ENCODE measurements at places on chromosomes 13 and 19.

- DNase-seq = no peak
These were observed 3.0 kb downstream of the CBY2 start for GRCh38 chr13:45704854-45705695.

- peak; percentile 33 for DNase-seq
These were observed 652 bp downstream of the CHERP start for GRCh38 chr19:16541526-16542044.

DNA sequence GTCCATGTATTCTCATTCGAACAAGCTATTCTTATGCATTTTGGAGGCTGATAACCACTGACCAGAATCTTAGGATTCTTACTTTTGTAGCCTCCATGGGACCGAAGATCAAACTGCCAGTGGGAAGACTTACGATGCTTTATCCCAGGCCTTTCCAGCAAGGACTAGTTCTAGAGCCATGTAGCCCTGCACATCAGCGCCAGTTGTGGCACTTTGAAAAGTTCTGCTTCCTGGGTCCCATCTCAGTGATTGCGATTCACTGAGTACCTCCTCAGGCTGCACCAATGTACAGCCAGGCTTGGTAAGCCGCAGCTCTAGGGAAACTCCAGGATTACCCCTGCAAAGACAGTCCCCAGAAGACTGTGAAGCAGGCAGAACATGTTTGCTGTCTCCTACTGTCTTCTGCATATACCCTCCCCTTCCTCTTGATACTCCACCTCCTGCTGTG, 18.9 kb upstream of the ENOX1 start:
- DNase-seq = no peak

- DNase-seq = no peak
These were observed 33.9 kb upstream of the SEMA6B start for GRCh38 chr19:4593409-4593851.

GRCh38 chr19:15015946-15016542, 33.2 kb upstream of the CASP14 start:
- no peak for DNase-seq

- peak; percentile 58 for DNase-seq
These were observed 156.6 kb downstream of the TM9SF2 start for GRCh38 chr13:99657848-99658260.

- DNase-seq = no peak
These were observed 183.0 kb downstream of the DCT start for GRCh38 chr13:94296471-94296870.

GRCh38 chr13:43838909-43839308, 40.6 kb downstream of the CCDC122 start:
- DNase-seq = peak; percentile 77

- no peak for DNase-seq
These were observed 371.7 kb downstream of the RBM26 start for GRCh38 chr13:79034341-79034740.

- no peak for DNase-seq
These were observed 139.4 kb downstream of the FREM2 start for GRCh38 chr13:38826182-38826813.

- DNase-seq = peak; percentile 90
These were observed 54.7 kb downstream of the ZNF787 start for GRCh38 chr19:56066152-56067023.

GRCh38 chr19:44202470-44202869, 9.9 kb upstream of the ZNF227 start:
- DNase-seq = no peak

GRCh38 chr19:50636317-50637085, 3.2 kb downstream of the SYT3 start:
- DNase-seq = no peak

DNA sequence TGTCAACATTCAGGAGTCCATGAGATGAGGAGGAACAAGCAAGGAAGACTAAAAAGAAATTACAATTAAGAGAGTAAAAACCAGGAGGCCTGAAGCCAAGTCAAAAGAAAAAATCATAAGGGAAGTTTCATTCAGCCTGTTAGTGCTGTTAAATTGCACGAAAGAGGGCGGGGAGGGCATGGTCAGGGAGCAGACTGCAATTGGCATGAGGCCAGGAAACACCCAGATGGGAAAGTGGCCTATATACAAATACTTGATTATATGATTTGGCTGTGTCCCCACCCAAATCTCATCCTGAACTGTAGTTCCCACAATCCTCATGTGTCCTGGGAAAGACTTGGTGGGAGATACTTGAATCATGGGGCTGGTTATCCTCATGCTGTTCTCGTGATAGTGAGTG, 43.9 kb downstream of the TNFSF13B start:
- DNase-seq = no peak

- no peak for DNase-seq
These were observed 107.6 kb downstream of the ZIC5 start for GRCh38 chr13:99863789-99864626.

DNA sequence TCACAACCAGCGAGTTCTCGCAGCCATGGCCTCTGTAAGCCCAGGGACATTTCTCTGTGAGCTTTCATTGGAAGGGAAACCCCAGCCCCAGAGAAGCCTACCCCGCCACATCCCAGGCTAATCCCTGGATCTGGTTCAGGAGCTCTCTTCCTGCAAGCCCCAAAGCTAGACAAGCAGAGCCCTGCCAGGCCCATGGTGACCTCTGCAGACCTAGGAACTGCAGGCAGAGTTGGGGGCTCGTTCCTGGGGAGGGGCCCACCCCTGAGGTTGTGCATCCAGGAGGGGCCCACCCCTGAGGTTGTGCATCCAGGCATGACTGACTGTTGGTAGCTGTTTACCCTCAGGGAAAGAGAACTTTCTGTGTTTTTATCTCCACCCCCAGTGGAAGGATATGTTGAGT, 21.7 kb downstream of the KCTD15 start:
- DNase-seq = no peak

DNA sequence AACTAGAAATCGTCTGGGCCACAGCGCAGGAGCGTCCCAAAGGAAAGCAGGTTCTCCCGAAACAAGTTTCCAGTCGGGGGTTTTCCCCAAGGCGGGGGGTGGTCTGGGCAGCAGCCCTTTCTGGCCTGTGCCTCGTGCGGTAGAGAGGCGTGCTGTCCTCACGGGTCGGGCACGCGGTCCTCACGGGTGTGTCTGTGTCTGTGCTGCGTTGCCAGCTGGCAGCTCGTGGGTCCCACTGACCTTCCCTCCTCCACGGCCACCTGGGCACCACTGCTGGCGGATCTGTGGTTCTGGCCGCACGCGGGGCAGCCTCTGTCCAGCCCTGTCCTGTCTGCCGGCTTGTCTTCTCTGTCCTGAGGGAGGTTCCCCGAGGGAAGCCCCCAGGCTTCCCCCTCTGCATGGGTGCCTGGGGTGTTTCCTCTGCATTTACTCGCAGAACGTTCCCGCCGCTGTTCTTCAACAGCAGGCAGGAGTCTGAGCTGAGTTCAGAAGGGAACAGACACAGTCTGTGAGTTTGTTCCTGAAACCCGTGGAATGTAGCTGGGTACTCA, 98.2 kb upstream of the MCF2L start:
- DNase-seq = no peak

- DNase-seq = peak; percentile 63
These were observed 19.7 kb upstream of the SYCN start for GRCh38 chr19:39223703-39224279.

Data from AG20443 (cell line).